ENCODE measurements at places on chromosomes 13 and 19. TPM values are rescaled to one million over a fixed set of nuclear protein-coding genes. Genes with fewer than 3 reads are reported as not detected.
A peak's percentile ranks its signal among the peaks of the same experiment; 100 is the strongest.

Gene OR4F17
- not detected for total RNA-seq

- no peaks in the 10 kb centered on the region for H3K36me3 ChIP-seq
- H3K4me3 ChIP-seq, result no peak overlapping the region
- no peaks in the 10 kb centered on the region for H3K4me1 ChIP-seq
Observed at GRCh38 chr19:45650722-45651121, 11.5 kb upstream of the EML2 start.

DNA sequence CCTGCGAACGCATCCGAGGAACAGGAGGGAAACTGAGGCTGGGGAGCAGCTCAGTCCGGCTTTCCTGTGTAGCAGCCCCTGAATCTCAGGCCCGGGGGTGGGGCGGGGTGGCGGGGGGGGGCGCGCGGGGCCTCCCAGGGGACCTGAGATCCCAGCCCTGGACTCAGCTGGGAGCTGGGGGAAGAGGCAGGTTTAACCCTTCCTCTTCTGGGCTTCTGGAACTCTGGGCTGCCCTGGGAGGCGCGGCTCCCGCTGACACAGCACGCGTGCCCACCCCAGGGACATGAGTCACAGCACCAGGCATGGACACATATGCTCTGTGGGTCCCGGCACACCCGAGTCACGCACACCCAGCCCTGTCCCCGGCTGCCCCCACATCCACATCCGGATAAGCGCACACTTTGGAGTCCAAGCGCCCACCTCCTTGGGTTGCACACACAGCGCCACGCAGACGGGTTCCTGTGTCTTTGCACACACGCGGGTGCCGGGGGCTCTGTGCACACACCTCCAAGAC is 3.5 kb upstream of the CIRBP start:
- no peaks in the 10 kb centered on the region for H3K27me3 ChIP-seq
- no peaks in the 10 kb centered on the region for H3K36me3 ChIP-seq
- H3K4me1 ChIP-seq, result peaks cover 50% of the 10 kb centered on the region
- H3K27ac ChIP-seq, result peak overlapping the region; percentile 42

DNA sequence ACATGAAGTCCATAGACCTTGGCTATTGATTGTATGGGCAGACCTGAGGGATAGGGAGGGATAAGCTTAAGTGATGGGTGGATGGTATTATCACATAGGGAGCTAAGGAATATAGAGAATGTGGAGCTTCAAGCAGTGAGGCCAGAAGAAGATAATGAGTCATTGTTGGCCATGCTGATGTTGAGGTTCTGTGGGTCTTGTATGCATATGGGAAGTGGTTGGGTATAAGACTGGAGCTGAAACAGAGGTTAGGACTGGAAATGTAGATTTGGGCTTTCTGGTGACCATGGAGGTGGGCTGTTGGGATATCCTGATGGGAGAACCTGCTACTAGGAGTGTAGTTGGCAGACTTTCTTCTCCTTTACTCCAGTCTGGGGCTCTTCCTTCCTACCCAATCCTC is 73.7 kb upstream of the TSC22D1 start:
- H3K27ac ChIP-seq, result no peak overlapping the region
- no peaks in the 10 kb centered on the region for H3K36me3 ChIP-seq
- H3K4me3 ChIP-seq, result no peak overlapping the region
- no peaks in the 10 kb centered on the region for H3K27me3 ChIP-seq

Gene MCF2L
- 9.6 TPM for total RNA-seq

Gene FBXO27
- total RNA-seq, result 8.5 TPM

DNA sequence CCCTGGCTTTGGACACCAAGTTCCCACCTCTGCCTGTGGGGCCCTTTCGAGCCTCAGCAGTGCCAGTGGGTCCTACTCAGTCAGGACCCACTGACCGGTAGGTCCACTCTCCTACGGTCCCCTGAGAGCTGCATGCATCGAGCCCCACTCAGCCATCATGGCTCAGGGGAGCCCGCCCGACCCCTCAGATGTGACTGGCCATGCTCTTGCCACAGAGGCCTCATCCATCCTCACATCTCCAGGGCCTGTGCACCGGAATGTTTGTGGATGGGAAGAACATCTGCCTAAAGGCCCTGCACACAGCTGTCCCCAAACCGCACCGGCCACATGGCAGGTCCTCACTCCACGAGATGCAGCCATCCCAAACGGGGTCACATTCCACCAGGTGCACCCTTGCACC is 52.6 kb upstream of the C13orf46 start:
- no peak for DNase-seq
- no peak overlapping the region for H3K27ac ChIP-seq
- H3K27me3 ChIP-seq, result no peaks in the 10 kb centered on the region
- no peak overlapping the region for H3K4me3 ChIP-seq
- no peaks in the 10 kb centered on the region for H3K36me3 ChIP-seq

- no peaks in the 10 kb centered on the region for H3K27me3 ChIP-seq
Observed at GRCh38 chr19:8846819-8847218, 14.6 kb downstream of the MBD3L1 start.

Gene KLF1
- total RNA-seq, result 0.32 TPM

DNA sequence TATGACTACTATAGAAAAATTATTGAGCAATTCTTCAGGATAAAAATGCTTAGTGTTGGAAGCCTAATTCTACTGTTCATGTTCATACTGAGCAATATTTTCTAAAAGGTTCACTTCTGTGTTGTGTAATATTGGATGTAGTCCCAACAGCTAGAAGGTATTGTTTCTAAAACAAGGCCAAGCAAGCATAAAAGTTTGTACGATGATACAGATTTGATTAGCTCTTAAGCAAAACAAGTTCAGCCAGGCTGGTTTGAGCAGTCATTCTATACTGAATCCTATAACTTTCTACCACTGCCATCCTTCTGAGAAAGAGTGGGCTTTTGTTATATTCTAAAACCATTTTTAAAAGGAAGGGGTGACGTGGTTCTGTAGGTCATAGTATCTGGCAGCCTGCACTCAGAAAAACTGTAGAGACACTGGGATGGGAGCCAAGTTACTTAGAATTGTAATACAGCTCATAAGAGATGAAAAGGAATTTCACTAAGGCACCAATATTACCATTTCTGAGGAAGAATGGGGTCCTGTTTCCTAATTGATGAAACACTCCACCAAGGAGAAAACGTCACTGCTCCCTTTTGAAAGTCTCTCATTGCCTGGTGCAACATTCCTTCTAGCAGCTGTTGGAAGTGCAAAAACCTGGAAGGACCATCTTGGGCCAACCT is 275.0 kb upstream of the DACH1 start:
- no peak overlapping the region for H3K27ac ChIP-seq
- DNase-seq, result no peak
- no peaks in the 10 kb centered on the region for H3K36me3 ChIP-seq
- no peaks in the 10 kb centered on the region for H3K4me1 ChIP-seq

- H3K36me3 ChIP-seq, result no peaks in the 10 kb centered on the region
- no peak overlapping the region for H3K27ac ChIP-seq
- H3K4me1 ChIP-seq, result no peaks in the 10 kb centered on the region
Observed at GRCh38 chr13:91401920-91402319, 3.5 kb downstream of the GPC5 start.

DNA sequence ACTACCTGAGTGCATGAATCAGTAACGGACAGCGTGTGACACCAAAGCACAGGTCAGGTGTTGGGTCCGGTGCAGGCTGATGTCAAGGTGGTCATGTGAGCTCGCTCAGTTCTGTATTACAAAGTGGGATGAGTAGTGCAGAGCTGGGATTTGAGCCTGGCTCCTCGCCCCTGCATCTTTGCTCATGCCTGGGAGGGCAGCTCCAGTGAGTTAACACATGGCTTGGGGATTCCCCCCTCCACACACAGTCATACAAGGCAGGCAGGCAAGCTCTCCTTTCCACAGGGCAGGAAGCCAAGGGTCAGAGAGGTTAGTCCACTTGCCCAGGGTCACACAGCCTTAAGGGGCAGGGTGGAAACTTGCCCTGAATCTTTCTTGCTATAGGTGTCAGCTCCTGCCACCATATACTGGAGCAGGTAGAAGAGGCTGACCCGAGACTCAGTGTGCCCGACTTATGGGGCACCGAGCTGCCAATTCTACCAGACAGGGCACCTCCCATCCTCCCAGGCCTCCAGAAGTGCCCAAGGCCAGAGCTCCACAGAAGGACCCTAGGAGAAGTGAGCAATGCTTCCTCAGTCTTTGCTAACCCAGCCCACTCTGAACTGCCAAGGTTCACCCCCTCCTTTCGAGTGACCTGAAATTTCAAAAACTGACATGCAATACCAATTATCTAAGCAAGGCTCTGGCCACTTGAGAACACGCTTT is 35.4 kb downstream of the ZNF787 start:
- no peak overlapping the region for H3K27ac ChIP-seq
- DNase-seq, result no peak
